ENCODE measurements at places on chromosomes 2 and 18.

DNA sequence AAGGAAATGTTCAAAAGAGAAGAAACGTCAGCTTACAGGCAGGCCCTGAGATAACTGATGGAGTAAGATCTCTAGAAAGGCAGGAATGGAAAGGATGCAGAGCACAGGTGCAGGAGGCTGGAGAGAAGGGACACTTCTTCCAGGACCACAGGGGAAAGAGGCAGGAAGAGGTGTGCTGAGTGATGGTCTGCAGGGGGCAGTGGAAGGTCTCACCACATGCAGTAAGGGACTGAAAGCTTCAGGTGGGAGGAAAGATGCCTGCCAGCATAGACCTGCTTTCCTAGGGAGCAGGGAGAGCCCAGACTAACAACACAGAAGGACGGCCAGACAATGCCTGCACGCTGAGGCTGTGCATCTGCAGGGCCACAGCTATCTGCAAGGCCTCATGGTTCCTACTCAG, 156.8 kb downstream of the L3MBTL4 start:
- DNase-seq, result no peak

DNA sequence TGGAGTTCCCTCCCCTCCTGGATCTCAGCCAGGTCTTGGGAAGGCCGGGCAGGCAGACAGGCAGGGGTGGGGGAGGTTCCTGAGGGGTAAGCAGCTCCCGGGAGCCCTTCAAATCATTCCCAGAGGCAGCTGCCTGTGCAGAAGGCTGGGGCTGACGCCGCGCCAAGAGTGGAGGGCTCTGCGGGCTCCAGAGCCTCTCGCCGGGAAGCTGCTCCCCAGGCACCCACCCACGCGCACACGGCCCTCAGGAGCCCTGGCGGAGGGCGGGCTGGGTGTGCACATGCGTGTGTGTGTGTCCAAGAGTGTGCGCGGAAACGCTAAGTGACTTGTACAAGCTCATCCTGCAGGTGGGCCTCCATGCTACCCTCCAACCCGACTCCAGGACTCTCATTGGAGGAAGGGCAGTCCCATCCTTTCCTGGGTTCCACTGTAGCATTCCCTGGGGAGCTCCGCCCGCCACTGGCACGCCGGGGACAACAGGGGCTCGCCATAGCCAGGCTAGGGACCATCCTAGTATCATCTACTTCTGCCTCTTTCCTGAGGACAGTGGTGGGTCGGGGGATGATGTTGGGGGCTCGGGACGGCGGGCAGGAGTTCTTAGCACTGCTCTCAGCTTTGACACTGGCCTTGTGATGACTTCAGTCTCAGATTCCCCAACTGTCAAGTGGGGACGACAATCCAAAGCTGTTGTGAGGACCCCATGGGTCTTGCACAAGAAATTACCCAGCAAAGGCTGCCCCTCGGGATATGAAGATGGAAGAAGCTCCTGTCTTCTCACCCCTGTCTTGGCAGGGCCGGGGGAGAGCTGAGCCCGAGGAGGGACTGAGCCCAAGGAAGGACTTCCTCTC, 50.3 kb downstream of the INHBB start:
- no peak for DNase-seq

GRCh38 chr2:7281231-7282201, 364.3 kb downstream of the RNF144A start:
- no peak for DNase-seq

GRCh38 chr2:121375621-121376159, 90.7 kb upstream of the TFCP2L1 start:
- DNase-seq, result no peak

- DNase-seq, result no peak
Observed at GRCh38 chr2:50438259-50438658, 593.7 kb downstream of the NRXN1 start.

DNA sequence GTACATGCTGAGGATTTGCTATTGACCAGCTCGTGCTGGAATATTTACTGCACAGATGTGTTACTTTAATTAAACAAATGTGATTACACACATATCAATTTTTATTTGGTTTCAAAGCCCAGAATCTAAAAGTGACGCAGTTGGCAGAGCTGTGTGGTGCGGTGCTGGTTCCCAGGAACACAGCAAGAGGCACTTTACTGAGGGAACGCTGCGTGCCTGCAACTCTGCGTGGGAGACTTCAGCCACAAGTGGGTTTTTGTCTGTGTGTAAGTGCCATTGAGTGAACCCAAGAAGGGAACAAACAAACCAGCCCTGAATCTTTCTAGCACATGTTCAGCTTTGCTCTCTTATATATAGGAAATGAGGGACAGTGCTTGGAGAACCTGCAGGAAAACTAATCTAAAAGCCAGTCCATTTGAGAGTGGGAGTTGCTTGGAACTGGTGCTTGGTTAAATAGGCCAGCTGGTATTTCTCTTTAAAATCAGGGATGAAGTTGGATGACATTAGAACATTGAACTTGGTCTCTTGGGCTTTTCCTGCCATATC, 196.6 kb upstream of the CELF4 start:
- no peak for DNase-seq

DNA sequence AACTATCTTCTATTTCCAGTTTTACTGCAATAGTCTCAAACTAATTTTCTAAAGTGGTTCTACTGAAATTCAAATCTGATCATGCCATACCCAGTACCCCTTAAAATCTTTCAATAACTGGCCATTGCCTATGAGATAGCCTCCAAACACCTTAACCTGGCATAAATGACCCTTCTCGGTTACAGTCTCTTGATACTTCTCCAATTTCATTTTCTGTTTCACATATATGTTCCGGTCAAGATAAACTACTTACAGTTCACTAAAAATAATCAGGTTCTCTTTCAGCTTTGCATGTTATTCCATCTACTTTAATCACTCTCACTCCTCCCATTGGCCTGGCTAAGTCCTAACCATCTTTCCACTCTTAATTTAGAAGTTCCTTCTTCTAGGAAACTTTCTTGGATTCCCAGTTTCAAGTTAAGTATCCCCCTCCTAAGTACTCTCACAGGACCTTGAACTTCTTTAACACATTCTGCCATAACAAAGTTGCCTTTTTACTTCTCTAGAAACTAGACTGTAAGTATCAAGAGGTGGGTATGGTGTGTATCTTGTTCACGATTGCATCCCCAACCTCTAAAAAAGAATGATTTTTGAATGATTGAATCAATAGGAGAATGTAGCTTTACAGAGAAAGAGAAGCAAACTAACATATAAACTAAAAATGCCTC, 110.2 kb upstream of the RBBP8 start:
- no peak for DNase-seq

DNA sequence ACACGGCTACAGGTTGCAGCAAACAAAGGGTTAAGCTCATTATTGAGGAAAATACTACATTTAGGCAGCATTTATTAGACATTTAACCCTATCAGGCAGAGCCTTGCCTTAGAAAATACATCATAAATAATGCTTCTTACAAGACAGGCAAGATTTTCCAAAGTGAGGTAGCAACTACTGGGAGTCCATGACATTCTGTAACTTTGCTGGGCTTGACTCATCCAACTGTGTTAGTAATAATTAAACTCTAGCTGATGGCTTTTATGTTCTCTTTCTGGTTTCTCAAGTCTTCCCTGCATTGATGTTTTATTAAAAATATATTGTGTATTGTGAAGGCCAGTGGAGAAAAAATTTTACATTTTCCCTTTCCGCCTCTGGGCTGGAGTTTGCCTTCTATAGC, 291.3 kb downstream of the AFF3 start:
- no peak for DNase-seq

DNA sequence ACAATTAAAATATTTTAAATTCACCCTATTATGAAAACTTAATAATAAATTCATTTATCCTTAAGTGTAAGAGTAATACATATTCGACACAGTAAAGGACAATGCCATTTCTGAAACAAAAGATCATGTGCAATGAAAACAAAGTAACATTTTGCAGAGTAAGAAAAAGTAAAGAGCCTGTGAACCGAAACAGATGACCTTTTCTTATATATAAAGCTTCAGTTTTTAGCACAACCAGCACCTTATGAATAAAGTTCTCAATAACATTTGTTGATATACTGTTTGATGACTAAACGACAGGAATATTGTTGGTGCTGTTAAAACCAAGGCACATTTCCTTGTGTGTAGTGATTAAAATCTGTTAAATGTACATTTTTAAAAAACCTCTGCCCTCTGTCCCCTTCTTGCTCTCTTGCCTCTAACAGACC, 1.5 kb downstream of the PELI1 start:
- DNase-seq, result no peak

- no peak for DNase-seq
Observed at GRCh38 chr2:130795431-130795830, 40.1 kb downstream of the AMER3 start.

All from LoVo (cell line).